ENCODE measurements at places on chromosomes 3 and 15.

DNA sequence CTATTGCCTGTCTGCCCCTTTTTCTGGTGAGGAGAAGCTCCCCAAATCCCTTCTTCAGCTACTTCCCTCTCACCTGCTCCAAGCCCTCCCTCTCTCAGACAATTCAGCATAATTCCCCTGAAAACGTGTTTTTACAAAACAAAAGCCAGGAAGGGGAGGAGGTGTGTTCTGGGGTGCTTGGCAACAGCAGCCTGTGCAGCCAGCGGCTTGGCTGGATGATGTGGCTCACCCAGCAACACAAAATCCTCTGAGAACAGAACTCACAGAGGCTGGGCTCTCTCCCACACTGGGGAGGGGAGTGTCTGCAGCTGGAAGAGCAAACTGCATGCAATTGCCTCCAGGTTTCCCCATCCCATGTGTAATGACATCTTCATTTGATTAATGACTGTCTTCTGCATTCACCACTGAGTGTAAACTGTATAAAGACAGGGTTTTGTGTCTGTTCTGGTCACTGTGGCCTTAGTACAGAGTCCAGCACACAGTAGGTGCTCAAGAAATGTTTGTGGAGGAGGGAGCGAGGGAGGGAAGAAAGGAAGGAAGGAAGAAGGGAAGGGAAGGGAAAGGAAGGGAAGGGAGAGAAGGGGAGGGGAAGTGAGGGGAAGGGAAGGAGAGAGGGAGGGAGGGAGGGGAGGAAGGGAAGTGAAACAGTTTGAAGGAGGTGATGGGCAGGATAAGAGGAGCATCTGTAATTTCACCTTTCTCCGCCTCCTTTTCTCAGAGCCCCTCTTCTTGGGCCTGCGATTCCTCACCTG lies 70.1 kb upstream of the GLCE start:
- DNase-seq, result no peak

GRCh38 chr3:67863869-67864268 lies 209.5 kb upstream of the SUCLG2 start:
- no peak for DNase-seq

DNA sequence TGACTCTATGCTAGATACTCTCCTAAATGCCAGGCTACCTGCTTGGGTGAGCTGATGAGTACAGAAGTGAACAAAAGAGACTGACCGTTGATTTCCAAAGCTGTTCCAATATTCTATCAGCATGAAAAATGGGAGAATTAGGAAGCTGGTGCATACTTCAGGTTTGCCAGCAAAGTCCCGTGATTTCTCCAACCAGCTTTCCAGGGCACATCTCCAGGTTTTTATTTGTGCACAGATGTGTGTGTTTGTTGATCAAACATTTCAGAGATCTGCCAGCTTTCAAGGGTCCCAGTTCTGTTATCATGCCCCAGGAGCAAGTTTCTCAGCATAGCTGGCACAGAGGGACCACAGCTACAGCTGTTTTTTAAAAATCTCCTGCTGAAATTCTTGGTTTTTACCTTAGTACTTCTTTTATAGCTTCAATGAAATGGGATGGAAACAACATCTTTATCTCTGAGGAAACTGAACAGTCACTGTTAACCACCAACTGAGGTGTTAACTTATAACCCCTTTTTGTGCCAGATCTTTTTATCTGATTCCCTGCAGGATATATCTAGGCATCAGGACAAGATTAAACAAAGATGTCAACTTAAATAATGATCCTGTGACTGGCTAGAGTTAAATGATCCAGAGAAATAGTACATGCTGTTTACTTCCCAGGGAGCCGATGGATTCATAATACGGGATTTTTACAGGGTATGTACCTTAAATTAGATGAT lies 380.8 kb downstream of the GRM7 start:
- no peak for DNase-seq

DNA sequence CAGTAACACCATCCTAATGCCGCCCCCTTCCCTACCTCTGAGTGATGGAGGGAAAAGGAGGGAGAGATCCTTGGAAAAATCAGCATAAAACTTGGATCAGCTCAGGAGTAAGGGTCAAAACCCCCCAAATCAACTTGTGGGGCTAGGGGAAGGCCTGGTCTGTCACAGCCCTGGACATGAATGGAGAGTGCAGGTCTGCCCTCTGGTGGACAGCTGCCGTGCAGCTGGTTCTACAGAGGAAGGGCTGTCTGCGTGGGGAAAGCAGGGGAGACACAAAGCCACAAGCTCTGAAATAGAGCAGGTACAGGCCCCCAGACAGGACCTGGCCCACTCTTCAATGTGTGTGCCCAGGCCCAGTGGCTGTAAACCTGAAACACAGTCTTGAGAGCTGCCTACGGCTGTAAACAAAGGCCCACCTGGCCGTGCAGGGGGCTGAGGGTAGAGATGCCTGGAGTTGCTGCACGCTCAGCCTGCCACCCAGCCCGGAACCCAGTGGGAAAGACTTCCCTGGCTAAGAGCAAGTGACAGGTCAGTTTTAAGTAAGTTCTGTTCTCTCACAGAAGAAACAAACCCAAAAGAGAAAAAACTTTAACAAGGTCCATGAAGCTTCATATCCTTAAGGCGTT lies 16.4 kb downstream of the CLK3 start:
- peak; percentile 61 for DNase-seq

- no peak for DNase-seq
These were observed 83.6 kb upstream of the SLCO3A1 start for GRCh38 chr15:91769894-91770293.

DNA sequence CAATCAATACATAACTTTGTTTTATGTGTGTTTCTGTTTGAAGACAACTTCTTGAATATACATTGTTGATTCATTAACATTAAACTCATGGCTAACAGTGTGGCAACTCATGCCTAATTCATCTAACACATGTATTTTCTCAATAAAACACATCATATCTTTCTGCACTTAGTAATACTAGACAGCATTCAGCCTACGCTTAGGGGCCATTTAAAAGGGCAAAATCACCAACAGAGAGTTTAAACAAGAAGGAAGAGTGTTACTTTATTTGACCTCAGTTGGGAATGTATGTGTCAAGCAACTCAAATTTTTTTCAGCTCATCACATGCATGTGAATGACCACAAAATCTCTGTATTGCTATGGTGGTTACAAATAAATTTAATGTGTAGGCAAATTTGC lies 128.8 kb upstream of the AADACL2 start:
- DNase-seq, result no peak

GRCh38 chr15:32641517-32642059 lies at the start of gene SCG5:
Gene SCG5 (plus strand): TSS chr15:32641710. CDS start chr15:32643593, 1,883 bp downstream.
- peak; percentile 3 for DNase-seq

Data from activated naive CD8-positive, alpha-beta T cell treated with anti-CD3 and anti-CD28 coated beads for 36 hours (primary cell).